ENCODE measurements at places on chromosomes 12 and 14.

- no peak for DNase-seq
Observed at GRCh38 chr14:98909251-98909944, 362.6 kb downstream of the BCL11B start.

DNA sequence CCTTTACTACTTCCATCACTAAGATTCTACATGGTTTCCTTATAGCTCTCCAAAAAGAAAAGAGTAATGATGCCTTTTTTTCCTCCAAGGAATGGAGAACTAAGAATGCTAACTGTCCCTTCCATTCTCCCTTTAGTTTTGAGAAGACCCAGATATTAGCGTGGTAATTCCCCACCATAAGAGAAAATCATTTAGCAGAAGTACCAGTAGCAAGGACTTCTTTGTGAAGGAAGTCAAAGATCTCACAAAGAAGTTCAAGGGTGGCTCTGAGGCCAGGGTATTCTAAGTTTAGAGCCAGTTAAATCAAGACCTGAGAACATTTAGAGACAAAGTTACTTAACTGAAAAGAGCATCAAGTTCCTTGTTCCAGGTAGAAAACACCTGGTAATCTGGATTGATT, 7.3 kb downstream of the USP15 start:
- DNase-seq: no peak

DNA sequence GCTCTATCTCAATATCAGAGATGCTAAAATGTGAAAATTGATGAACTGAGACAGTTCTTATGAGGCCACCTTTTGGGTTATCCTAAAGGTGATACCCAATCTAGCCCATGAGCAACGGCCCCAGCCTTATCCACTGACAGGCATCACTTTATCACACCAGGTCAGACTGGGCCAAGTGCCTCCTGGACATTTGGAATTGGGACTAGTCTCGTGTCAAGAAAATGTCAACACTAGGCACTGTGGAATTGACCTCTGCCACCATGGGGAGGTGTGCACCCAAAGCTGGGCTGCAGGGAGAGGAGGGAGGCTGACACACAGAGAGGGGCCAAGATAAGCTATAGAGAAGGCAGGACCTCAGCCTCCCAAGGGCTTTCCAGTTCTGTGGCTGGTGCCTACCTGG, 78.5 kb upstream of the ZFP36L1 start:
- no peak for DNase-seq

- no peak for DNase-seq
Observed at GRCh38 chr14:68473794-68474193, 319.1 kb downstream of the ZFP36L1 start.

GRCh38 chr12:65937161-65937641, 112.9 kb downstream of the HMGA2 start:
- DNase-seq: no peak

- DNase-seq: no peak
Observed at GRCh38 chr12:52007982-52008510, 1.3 kb downstream of the TAMALIN start.

DNA sequence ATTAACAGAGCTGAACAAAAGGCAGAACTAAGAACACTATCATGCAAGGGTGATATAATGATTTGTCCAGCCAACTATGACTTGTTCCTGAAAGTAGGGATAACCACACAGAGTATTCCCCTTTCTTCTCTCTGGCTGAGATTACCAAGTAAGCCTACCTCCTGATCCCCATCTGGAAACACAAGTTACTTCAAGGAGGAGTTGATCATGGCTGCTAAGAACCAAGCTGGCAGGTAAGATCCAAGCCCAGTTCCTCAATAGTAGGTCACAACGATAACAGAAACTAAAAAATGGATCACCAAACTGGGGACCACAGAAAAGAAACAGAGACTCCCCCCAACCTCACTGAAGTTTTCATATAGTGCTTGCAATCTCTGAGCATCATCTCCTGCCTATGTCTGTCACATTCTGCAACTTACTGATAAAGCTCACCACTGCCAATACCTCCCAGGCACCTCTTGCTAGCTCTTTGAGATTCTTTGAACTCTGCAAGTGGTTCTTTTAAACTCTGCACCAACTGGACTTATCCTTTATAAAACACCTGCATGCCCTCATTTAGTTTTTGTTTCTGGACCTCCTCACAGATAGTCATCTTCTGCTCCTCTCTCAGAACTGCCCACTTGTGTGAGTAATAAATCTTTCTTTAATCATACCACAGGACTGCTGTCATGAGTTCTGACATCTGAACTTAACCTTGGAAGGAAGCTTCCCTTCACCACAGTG, 76.6 kb downstream of the LRP6 start:
- no peak for DNase-seq

GRCh38 chr14:99821519-99822508, 28.6 kb downstream of the EML1 start:
- DNase-seq: peak; percentile 70

DNA sequence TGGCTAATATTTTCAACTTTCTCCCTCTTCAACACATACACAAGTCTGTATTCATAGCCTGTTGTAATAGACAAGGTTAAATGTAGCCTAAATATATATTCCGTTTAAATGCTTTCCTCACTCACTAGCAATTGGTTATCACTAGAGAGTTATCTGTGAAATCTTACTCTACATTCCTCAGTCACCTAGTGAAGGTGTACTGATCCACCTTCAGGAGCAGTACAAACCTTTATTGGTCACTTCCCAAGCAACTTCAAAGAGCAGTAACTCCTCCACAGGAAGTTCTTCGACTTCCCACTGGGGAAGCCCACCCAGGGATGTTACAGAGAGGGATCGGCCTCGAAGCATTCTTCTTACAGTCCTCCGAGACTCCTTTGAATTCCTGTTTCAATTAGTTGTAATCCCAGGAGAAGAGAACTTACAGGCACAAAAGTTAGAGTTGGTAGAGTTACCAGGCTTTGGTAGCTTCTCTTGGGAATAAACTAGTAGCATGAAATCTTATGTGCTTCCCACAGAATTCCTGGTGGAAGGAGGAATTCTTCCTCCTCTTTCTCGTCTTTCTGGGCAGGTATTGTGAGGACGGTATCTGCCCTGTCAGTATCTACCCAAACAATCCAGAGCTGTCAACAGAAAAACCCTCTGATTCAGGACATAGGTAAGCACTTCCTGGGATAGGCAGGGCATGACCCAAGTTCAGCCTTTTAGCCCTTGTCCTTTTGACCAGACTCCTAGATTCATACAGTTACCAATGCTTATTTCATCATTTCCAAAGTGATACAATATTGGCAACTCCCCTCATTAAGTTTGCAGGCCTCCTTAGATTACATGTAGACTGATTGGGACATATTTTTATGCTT, at the start of gene GYS2:
TSS of gene GYS2 (minus strand) at position 603 of the 857 bp plus-strand sequence. CDS start at position 348, 255 bp downstream.
- DNase-seq: no peak

DNA sequence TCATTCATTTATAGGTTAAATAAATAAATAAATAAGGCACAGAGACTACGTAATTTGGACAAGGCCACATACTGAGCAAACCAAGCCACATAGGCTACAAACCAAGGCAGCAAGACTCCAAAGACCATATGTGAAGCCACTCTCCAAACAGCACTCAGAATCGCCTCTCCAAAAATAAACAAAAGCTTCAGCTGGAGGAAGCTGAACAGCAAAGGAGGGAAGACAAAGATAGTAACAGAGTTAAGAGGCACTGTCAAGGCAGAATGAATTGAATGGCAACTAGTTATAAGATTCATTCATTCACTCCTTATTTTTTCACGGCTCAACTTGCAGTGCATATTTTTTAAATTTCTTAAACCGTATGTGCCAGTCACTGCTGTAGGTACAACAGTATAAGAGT, 200.5 kb upstream of the GRIP1 start:
- no peak for DNase-seq

DNA sequence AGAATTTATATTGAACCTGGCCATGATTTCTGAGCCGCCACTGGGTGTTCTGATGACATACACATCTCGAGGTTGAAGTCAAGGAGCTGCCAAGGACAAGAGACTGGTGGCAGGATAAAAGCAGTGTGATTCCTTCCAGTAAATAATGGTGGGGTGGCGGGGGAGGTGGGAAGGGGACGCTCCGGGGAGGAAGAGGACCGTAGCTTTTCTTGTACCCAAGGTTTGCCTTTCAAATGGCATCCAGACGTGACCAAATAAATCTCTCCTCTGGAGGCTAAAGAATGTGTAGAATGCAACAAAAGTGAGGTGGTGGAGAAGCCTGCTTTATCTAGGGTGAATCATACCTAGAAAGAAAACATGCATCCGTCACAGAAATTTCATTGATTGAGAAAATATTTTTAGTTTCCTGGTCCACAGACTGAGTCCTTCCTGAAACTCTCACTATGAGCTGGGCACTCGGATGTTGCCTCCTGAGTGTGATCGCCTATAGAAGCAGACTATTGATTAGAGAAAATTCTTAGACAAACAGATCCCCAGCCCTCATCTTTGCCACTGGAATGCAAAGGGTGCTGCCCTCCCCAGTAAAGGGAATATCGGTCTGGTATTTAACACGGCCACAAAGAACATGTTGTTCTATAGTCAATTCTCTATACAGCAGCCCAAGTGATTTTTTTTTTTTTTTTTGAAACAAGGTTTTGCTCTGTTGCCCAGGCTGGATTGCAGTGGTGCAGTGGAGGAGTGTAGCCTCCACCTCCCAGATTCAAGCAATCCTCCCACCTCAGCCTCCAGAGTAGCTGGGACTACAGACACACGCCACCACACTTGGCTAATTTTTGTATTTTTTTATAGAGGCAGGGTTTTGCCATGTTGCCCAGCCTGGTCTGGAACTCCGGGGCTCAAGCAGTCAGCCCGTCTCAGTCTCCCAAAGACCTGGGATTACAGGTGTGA, 112.1 kb downstream of the DPF3 start:
- DNase-seq: peak; percentile 61

GRCh38 chr12:75684678-75685616, 173.5 kb upstream of the KRR1 start:
- peak; percentile 71 for DNase-seq

DNA sequence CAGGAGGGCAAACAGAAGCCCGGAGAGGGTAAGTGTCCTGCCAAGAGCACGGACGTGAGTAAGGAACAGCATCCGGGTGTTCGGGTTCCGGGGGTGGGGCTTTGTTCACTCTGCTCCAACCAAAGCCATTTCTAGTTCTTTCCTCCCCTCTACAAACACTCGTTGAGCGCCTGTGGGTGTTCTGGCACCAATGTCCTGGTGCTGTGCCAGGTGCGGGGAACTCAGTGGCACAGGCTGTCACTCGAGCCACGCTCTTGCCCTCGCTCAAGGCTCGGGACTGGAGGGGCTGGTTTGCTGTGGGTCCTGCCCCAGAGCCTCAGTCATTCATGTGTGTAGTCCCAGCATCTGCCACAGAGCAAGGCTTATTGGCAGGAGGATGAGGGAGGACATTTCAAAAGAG, 157.5 kb downstream of the CALM1 start:
- no peak for DNase-seq

- no peak for DNase-seq
Observed at GRCh38 chr14:103552011-103552845, 10.2 kb downstream of the BAG5 start.

GRCh38 chr14:95262511-95262891, 57.2 kb downstream of the CLMN start:
- DNase-seq: no peak

DNA sequence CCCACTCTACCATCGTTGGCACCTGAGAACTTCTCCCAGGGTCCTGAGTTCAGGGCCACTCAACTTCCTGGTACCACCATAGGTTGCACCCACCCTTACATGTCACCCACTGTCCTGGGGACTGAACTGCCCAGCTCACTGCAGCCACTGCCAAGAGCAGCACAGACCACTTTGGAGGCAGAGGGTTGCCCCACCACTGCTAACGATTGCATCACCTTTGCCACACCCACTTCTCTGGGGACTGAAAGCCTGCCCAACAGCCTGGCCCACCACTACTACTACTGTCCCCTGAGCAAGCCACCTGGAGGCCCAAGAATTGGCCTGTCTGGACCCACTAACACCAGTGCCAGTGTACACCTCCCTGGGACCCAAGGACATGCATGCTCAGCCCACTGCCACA, 27.6 kb downstream of the CACNA2D4 start:
- no peak for DNase-seq

- no peak for DNase-seq
Observed at GRCh38 chr12:1629338-1630132, 504 bp downstream of the WNT5B start.

DNA sequence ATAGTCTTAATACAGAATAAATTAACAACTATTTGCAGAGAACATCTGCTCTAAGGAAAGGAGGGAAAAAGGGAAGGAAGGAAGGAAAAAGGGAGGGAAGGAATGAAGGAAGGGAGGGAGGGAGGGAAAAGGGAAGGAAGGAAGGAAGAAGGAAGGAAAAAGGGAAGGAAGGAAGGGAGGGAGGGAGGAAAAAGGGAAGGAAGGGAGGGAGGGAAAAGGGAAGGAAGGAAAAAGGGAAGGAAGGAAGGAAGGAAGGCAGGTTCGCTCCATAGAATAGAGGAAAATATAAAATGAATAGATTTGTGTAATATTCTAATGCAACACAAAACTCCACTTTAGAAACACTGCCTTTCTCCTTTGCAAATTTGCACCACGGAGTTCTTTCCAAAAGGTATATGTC, 16.6 kb downstream of the KICS2 start:
- no peak for DNase-seq

GRCh38 chr14:70527501-70528105, 7.2 kb downstream of the ADAM20 start:
- DNase-seq: no peak

- DNase-seq: no peak
Observed at GRCh38 chr14:61477712-61478462, 156.5 kb downstream of the PRKCH start.

DNA sequence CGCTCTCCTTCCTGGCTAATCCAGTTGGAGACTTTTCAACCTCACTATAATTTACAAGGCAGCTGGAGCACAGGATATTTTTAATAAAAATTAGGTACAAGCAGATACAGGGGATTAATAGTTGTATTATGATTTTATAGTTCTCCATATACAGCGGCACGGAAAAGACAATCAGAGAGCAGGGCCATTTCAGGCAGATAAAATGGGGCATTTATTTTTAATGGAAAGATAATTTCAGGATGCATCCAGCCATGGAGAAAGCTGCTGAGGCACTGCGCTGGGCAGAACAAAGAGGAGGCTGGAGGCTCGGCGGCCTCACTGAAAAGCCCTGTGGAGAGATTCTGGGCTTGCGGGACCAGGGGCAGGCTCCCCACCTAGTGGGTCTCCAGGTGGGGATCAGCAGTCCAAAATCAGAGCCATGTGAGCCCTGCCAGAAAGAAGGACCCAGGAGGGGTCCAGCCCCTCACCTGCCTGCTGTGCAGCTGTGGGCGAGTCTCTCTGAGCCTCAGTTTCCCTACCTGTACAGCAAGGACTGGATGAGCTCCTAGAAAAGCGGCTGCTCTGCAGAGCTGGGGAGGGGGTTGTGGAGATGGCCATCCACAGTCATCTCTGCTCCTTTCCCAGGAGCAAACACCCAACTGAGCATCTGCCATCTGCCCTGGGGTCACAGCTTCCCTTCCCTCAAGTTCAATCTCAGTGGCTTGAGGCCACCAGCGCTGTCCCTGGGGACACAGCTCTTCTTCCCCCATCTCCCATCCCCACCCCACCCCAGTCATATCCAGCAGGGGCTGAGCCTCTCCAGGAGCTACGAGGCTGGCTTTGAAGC, 23.9 kb upstream of the C14orf180 start:
- no peak for DNase-seq
